Fibroblast of the aortic adventitia (primary cell): ENCODE measurements at places on chromosomes 5 and 9.

DNA sequence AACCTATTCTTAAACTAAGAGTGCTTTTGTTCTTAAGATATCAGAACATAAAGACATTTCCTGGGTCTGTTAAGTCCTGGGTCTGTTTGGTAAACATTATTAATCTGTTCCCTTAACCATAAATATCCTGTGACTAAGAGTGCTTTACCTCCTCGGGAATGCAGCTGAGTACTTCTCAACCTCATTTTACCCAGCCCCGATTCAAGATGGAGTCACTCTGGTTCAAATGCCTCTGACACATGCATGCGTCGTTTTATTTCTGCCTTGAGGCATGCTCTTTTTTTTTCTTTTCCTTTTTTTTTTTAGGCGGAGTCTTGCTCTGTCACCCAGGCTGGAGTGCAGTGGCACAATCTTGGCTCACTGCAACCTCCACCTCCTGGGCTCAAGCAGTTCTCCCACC is 39.8 kb upstream of the FBXL17 start:
- no peak for DNase-seq

DNA sequence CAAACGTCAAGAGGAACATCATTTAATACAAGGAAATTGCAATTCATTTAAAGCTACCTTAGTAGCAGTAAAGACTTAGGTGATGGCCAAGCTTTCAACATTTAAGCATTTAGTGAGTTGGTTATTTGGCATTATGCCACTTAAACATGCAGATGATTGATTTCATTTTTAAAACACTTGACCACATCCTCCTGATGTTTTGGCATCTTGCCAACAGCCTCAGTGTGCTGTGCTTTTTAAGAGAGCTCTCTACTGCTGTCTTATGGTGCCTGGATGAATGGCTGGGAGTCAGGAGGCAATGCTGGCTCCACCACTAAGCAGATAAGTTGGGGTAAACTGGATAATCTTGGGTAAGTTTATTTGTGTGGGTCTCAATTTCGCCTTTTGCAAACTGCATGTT is 364.5 kb downstream of the MAN2A1 start:
- peak; percentile 37 for DNase-seq

GRCh38 chr9:87827341-87827740 is 55.3 kb upstream of the SPATA31E1 start:
- no peak for DNase-seq

DNA sequence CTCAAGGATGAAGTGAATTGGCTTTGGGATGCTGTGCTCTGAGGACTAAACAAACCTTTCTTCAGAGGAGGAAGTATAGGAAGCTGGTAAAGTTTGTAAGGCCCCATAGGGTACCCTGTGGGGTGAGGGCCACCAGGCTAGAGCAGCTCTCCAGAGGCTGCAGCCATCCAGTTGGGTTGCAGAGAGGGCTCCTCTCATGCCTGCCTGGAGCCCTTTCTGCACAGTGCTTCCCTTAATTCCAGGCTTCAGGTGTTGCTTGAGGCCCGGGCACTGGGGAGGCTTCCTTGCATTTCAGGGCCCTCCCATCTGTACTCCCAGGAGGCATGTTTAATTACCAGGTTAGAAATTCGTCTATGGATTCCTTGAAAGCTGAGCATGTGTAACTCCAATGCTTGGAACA is 95.3 kb upstream of the FSTL4 start:
- DNase-seq, result no peak

- DNase-seq, result no peak
Measured at GRCh38 chr5:61298580-61298979, 33.5 kb upstream of the ZSWIM6 start.
